ENCODE measurements at places on chromosomes 7 and 10.

- no peak for DNase-seq
These were observed 449.6 kb downstream of the GRM8 start for GRCh38 chr7:126803060-126803665.

- peak; percentile 62 for DNase-seq
These were observed 3.8 kb upstream of the GTF2IRD1 start for GRCh38 chr7:74449809-74450397.

DNA sequence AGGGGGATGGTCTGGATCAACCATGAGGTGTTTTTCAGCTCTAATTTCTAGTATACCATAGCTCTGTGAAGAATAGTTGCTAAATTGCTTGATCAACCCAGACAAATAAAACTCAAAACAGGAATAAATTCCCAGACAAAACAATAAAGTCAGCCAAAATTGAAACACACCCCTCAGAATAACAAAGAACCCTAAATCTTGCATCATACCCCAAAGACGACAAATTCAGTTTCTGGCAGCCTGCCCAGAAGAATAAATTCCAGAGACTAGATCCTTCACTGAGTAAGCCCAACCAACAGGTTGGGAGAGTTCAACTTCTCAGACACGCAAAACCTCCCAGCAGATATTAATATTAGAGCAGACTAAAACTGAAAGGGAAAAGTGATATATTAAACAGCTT, 11.2 kb upstream of the SEM1 start:
- DNase-seq, result no peak

- no peak for DNase-seq
These were observed 498.3 kb downstream of the CCSER2 start for GRCh38 chr10:84826704-84827103.

- no peak for DNase-seq
These were observed 5.4 kb downstream of the INMT start for GRCh38 chr7:30757342-30757692.

DNA sequence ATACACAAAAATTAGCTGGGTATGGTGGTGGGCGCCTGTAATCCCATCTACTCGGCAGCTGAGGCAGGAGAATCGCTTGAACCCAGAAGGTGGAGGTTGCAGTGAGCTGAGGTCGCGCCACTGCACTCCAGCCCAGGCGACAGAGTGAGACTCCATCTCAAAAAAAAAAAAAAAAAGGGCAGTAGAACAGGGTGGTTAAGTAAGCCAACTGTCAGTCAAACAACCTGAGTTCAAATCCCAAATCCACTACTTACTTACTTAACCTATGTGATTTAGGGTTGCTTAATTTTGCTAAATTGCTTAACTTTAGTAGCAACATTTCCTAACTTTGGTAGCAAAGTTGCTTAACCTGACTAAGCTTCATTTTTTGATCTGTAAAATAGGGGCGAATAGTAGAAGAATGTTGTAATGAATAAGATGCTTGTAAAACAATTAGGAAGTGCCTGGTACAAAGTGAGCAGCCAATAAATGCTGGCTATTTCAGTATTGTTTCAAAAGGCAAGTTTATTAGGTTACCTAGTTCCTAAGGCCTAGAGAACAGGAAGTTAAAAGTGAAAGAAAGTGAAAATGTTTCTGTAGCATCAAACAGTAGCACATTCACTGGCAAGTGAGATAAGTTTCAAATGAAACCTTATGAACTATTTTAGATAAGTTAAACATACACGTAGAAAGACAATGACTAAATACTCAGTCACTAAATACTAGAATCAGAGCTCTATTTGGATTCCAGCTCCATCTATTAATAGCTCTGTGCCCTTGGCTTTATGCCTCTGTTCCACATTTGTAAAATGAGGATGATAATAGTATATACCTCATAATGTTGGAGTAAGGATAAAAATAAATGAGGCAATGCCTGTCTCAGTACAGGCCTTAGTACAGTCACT, 64.3 kb downstream of the HOXA1 start:
- DNase-seq, result no peak

DNA sequence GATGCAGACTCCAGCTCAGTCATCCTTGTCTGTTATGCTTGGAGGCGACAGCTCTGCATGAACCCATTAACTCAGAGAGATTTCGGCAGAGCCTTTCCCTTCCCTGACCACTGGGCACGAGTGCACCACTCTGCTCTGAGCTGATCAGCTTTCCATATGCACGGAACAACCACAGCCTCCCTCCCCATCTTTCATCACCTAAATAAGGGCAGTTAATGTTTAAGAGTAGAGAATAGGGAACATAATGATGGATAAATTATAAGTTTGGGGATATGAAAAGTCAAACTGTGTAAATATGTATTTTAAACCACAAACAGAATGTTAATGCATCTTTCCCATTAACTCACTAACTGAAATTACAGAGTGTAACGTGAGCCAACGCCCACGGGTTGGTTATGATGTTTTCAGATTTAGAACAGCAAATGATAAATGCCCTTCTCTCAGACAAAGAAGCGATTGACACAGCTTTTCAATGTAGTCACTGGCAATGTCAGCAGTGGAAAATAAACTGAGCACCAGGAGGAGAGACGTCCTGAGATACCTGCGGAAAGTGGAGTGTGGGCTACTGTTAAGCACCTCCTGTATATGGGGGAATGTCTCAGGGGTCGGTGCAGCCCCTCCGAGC, 658.2 kb downstream of the LRMDA start:
- no peak for DNase-seq

DNA sequence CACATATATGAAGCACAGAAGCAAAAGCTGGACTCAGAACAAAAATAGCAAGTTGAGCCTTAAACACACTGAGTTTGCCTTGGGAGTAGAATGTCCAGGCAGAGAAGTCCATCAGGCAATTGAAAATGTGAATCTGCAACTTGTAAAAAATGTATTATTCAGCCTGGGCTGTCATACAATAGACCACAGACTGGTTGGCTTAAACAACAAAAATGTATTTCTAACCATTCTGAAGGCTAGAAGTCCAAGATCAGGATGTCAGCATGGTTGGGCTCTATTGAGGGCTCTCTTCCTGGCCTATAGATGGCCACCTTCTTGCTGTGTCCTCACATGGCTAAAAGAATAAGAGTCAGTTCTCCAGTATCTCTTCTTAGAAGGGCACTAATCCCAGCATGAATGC, 76.5 kb upstream of the CAPZA2 start:
- no peak for DNase-seq

GRCh38 chr7:132488634-132489302, 87.5 kb downstream of the PLXNA4 start:
- no peak for DNase-seq

GRCh38 chr7:86155623-86156022, 488.1 kb upstream of the GRM3 start:
- no peak for DNase-seq

DNA sequence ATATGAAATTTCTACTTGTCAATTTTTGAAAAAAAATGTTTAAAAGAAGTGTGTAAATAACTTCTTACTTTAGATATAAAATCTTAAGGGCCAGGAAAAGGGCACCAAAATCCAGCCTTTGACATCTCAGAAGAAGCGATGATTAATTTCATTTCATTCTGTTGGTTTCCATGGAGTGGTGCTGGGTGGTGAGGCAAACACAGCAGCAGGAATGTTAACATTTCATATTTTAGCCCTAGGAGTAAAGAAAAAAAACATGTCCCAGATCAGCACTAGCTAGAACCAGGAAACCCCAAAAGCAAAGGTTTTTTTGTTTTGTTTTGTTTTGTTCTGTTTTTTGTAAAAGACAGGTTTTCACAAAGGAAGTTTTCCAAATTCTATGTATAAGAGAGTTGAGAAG, 298.8 kb upstream of the C7orf33 start:
- no peak for DNase-seq

DNA sequence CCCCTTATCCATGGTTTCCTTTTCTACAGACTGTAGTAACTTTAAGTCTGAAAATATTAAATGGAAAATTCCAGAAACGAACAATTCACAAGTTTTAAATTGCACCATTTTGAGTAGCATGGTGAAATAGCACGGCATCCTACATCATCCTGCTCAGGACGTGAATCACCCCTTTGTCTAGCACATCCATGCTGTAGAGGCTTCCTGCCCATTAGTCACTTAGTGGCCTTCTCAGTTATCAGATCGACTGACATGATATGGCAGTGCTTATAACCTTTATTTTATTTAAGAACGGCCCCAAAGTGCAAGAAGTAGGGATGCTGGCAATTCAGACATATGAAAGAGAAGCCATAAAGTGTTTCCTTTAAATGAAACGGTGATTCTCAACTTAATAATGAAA, 82.7 kb downstream of the CPXM2 start:
- no peak for DNase-seq

DNA sequence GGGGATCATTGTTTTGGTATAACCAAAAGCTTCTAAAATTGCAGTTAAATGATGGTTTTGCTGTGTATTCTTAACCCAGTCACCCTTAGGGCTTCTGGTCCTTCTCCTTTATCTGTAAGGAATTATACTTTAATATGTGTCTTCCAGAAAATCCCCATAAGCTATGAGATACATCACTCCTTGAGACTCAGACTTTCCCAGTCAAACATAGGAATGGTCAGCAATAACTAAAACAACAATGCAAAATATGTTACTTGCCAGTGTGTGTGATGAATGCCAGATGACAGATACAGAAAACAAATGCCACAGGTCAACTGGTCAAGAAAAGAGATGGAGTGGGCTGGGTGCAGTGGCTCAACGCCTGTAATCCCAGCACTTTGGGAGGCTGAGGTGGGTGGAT, 10.1 kb downstream of the ADD3 start:
- DNase-seq, result no peak

DNA sequence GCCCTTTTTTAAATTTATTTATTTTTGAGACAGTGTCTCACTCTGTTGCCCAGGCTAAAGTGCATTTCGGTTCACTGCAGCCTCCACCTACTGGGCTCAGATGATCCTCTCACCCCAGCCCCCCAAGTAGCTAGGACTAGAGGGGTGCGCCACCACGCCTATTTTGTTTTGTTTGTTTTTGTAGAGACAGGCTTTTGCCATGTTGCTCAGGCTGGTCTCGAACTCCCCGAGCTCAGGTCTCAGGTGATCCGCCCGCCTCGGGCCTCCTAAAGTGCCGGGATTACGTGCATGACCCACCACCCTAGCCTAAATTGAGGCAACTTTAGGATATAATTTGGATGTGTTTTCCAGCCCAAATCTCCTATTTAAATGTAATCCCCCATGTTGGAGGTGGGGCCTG, 805 bp downstream of the ZNF736 start:
- no peak for DNase-seq
